ENCODE measurements at places on chromosomes 6 and 20.
A peak's percentile ranks its signal among the peaks of the same experiment; 100 is the strongest.

- no peak for DNase-seq
These were observed 27.9 kb downstream of the AFG1L start for GRCh38 chr6:108322728-108323127.

- DNase-seq, result no peak
These were observed 332.5 kb downstream of the TFAP2A start for GRCh38 chr6:10082385-10082784.

GRCh38 chr6:55136916-55137315, 37.4 kb upstream of the HCRTR2 start:
- DNase-seq, result no peak

DNA sequence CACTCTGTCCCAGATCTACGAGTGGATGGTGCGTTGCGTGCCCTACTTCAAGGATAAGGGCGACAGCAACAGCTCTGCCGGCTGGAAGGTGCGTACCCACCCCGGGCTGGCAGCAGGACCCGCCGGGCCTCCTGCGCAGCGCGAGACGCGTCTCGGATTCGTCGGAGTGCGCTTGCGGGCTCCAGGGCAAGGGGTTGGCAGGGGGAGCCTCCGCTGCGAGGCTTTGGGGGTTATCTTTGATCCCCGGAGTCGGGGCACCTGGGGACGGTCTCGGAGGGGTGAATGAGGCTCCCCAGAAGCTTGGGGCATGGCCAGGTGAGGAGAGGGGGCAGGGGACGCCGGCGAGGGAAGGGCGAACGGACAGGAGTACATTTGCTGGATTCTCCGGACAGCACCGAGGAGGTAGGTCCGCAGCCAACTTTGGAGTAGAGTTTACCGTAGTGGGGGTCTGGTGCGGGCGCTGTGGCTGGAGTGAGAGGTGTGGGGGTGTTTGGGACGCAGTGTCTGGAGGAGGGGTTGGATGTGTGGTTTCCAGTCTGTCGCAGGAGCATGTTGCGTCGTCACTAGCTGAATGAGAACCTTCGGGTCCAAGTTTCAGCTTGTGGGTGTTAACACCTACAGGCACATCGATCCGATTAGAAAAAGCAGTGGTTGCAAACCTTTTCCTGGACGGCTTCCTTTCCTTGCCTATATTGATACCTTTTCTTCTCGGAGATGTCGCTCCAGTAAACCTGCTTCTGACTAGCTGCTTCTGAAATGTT, 1.2 kb downstream of the FOXO3 start:
- peak; percentile 57 for DNase-seq

GRCh38 chr6:7664003-7664402, 61.9 kb upstream of the BMP6 start:
- DNase-seq, result no peak

DNA sequence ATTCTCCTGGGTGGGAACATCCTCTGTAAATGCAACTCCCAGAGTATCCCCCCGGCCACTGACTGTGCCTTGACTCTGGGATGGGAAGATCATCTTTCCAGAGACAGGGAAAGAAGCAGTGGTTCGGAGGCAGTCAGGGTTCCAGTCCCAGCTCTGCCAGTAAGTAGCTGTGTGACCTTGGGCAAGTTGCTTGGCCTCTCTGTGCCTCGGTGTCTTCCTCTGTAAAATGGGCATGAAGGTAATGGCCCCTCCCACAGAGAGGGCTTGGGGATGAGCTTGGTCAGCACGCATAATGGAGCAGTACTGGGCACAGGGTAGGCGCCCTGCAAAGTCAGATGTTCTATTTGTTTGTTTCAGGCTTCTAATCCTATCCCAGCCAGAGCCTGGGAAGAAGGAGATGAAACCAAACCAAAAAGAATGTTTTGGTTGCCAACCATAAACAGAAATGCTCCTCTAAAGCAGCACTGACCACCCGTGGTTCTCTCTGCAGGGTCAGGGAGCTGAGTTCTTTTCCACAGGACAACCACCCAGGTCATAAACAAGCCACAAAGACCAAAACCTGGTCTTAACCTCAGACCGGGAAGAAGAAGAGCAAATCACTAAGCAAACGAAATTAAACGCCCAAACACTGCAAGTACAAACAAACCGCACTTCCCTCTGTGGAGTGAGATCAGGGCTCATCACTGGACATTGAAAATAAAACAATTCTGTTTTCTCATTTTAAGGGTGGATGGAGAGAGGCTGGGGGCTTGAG, 381.0 kb upstream of the SULF2 start:
- no peak for DNase-seq
